H7 (cell line): ENCODE measurements at places on chromosomes 11 and 22. TPM values are rescaled to one million over a fixed set of nuclear protein-coding genes. Genes with fewer than 3 reads are reported as not detected.

OR5P2 gene
- total RNA-seq: not detected in 2 replicates

C1QTNF4 gene
- 5.0 and 5.2 TPM in 2 replicates for total RNA-seq

KRTAP5-1 gene
- total RNA-seq: not detected in 2 replicates

RHOG gene
- total RNA-seq: 14.9 and 20.2 TPM in 2 replicates

SDHAF2 gene
- total RNA-seq: 31.3 and 48.6 TPM in 2 replicates

OR5W2 gene
- not detected in 2 replicates for total RNA-seq

SLC6A5 gene
- total RNA-seq: 0.30 TPM in 1 of 2 replicates, not detected in the other

TNNT3 gene
- total RNA-seq: not detected in 2 replicates

CSF2RB gene
- not detected in 2 replicates for total RNA-seq

LRRC32 gene
- 0.63 and 0.94 TPM in 2 replicates for total RNA-seq

DBX1 gene
- 0.59 and 1.8 TPM in 2 replicates for total RNA-seq

IGSF22 gene
- total RNA-seq: 0.07 and 0.76 TPM in 2 replicates

KCNK7 gene
- total RNA-seq: not detected in 2 replicates

NUDT8 gene
- total RNA-seq: 8.1 and 8.7 TPM in 2 replicates

MIAT gene
- total RNA-seq: 3.0 and 13.4 TPM in 2 replicates

C11orf91 gene
- total RNA-seq: not detected in 2 replicates

CEND1 gene
- 0.14 TPM in 1 of 2 replicates, not detected in the other for total RNA-seq

TRPC6 gene
- 1.4 and 2.1 TPM in 2 replicates for total RNA-seq

ACR gene
- total RNA-seq: 0.07 TPM in 1 of 2 replicates, not detected in the other

GRK2 gene
- total RNA-seq: 73.8 and 82.1 TPM in 2 replicates

OR5A1 gene
- total RNA-seq: not detected in 2 replicates

KCNQ1OT1 gene
- 0.83 and 1.9 TPM in 2 replicates for total RNA-seq

APOL5 gene
- not detected in 2 replicates for total RNA-seq

MRPL21 gene
- 70.0 and 108 TPM in 2 replicates for total RNA-seq

CREB3L1 gene
- total RNA-seq: 1.6 and 5.0 TPM in 2 replicates

DEPDC7 gene
- 5.6 and 6.2 TPM in 2 replicates for total RNA-seq

SLC35F2 gene
- total RNA-seq: 28.3 and 34.9 TPM in 2 replicates

OR4P4 gene
- not detected in 2 replicates for total RNA-seq

ELFN2 gene
- 0.14 and 0.22 TPM in 2 replicates for total RNA-seq
